ENCODE measurements at places on chromosomes 11 and 22. TPM values are rescaled to one million over a fixed set of nuclear protein-coding genes. Genes with fewer than 3 reads are reported as not detected.

The CTSW gene
- 1.5 TPM for total RNA-seq

DNA sequence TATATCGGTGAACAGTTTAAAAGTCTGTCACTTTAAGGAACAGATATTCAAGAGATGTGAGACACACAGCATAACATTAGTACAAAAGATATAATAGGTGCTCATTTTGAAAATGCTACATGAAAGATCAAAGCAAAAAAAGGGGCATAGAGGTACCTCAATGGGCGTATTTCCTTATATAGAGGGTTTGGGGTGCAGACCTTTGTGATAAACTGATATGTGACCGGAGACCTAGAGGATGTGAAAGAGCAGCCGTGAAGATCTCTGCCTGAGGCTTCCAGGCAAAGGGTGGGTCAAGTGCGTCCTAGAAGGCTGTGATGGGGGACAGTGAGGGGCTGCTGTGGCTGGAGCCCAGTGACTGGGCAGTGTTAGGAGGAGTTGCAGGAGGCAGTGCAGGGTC is 551.4 kb downstream of the ETS1 start:
- H3K36me3 ChIP-seq = no peaks in the 10 kb centered on the region
- H3K4me1 ChIP-seq = no peaks in the 10 kb centered on the region
- H3K4me3 ChIP-seq = no peak overlapping the region
- no peak for DNase-seq
- no peak overlapping the region for H3K27ac ChIP-seq

GRCh38 chr11:2168286-2169004 is 3.2 kb downstream of the TH start:
- no peaks in the 10 kb centered on the region for H3K36me3 ChIP-seq
- no peak for DNase-seq
- H3K27me3 ChIP-seq = no peaks in the 10 kb centered on the region

DNA sequence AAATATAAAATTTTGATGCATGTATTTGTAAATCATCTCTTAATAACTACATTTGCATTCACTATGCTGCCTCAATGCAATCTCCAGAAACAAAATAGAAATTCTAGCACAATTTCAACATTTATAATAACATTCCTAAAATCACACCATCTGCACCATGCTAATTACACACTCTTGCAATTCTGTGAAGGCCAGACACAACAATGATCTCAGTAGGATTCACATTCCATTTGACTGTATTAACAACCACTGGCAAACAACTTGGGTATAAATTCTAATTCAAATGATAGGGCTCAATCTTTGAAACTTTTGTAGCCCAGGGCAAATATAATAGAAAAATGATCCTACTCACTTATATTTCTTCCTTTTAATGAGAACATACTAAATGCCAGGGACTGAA is 25.9 kb downstream of the RAB6A start:
- H3K27ac ChIP-seq = no peak overlapping the region
- 0 out of 2 replicates have a peak, but pooled peaks cover 3% of the 10 kb centered on the region for H3K4me1 ChIP-seq
- no peaks in the 10 kb centered on the region for H3K27me3 ChIP-seq
- H3K4me3 ChIP-seq = no peak overlapping the region

The VPS26B gene
- 20.6 TPM for total RNA-seq

The SMC1B gene
- total RNA-seq = not detected

All from GM12878 (cell line).